ENCODE measurements at places on chromosomes 2 and 18.
A peak's percentile ranks its signal among the peaks of the same experiment; 100 is the strongest.

DNA sequence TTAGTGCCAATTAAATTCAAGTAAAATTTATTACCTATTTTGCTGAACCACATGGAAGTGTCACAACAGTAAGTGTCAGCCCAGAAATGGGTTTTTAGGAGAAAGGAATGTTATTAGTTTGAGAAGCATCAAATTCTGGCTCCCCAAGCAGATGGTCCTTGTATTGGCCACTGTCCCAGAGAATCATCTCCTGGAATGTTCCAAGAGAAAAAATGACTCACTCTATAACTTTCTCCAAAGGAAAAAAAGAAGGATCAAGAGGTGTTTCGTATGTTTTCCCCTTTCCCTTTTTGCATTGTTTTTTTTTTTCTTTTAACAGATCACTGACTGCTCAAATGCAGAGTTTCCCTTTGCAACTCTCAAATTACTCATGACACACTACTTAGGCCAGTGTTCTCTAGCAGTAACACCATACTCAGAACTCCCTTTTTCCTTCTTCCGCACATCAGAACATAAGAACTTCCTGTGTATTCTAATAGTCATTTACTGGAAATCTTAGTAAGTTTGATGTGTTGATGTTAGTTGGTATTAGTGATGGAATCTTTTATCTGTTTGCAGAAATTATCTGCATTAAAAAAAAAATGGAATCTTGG, 390.3 kb downstream of the GPD2 start:
- no peak for DNase-seq

DNA sequence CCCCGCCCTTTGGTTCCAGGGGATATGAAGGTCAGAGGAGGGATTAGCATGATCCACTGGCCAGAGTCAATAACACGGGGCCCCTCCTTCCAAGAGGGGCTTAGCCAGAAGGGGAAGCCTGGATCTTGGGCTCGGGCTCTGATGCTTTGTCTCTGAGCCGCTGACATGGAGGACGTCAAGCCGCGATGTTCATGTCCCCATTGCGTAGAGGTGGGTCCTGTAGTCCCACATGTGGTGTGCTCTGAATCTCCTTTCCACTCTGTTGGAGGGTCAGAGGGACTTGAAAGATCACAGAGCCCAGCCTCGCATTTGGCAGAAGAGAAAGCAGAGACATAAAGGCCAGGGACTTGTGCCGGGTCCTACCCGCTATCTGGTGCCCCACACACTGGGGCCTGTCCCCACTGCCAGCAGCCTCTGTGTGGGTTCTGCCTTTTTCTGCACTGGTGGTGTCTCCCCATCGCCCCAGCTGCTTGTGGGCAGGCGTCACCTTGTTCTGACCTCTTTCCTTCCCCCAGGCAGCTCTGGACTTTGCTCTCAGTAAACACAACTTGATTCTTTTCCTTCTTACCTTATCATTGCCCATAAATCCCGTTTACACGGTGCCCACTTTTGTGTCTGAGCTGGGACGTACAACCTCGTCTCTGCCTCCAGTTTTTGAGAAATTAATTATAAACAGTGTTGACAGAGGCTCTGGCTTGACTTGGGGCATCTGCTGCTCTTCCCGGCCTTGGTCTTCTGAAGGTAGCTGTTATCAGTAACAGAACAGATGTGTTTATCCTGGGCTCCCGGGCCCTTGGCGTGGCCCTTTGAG, 48.8 kb downstream of the SH3BP4 start:
- DNase-seq: no peak

GRCh38 chr2:212328712-212329496, 209.7 kb downstream of the ERBB4 start:
- no peak for DNase-seq

DNA sequence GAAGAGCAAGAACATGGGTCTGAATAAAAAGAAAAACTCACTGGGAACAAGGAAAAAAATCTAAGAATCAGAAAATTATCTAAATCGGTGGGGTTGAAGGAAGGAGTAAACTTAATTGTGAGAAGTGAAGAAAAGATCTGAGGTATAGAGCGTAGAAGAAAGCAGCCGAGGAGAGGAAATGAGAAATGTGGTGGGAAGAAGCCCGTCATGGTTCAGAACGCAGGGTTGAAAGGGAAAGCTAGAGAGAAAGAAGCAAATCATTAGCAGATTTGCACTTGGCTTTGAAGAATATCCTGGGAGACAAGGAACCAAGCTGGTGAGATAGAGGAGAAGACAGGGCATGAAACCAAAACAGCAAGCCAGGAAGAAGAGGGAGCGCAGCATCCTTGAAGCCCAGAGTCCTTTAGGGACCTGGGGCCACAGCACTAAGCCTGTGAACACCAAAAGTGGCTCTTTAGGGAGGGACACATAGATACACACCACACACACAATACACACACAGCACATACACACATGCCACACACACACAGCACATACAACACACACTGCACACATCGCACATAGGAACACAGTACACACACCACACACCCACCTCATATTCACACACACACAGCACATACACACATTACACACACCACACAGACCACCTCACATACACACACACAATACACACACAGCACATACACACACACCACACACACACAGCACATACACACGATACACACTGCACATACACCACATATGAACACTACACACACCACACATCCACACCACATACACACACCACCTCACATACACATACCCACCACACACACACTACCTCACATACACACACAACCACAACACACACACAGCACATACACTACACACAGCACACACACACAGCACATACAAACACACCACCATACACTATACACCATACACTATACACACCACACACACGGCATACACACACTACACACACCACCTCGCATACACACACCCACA, 274.6 kb downstream of the ETAA1 start:
- DNase-seq: no peak

DNA sequence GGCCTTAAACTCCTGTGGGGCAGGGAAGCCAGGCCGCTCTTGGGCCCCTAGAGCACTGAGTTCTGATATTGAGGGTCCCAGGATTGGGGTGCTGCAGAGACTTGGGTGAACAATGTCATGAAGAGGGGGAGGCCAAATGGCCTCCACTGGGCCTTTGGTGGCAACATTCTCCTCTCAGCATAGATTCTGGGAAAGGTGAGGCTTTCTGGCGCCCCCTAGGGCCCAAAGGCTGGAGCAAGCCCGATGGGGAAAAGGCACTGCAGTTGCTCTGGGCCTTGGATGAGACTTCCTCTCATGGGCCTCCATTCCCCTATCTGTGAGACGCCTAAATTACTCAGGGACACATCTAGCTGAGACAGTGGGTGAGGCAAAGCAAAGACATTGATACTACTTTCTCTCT, 84.8 kb downstream of the ACAA2 start:
- peak; percentile 25 for DNase-seq

DNA sequence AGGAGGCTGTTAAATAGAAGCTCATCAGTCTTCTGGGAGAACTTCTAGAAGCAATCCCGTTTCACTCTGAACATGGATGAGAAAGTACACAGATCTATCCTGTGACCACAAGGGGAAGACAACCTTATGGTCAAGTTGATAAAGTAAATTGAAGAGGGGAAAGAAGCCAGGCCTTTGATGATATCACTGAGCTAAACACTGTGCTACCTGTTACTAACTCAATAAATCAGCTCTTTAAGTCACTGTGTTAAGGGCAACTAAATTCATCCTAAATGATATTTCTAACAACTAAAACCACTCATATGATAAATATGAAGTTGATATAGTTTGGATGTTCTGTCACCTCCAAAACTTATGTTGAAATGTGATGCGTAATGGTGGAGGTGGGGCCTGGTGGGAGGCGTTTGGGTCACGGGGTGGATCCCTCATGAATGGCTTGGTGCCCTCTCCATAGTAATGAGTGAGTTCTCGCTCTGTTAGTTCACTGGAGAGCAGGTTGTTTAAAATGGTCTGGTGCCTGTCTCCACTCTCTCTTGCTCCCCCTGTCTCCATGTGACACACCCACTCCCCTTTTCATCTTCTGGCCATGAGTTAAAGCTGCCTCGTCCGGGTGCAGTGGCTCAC, 23.6 kb downstream of the OLA1 start:
- no peak for DNase-seq

DNA sequence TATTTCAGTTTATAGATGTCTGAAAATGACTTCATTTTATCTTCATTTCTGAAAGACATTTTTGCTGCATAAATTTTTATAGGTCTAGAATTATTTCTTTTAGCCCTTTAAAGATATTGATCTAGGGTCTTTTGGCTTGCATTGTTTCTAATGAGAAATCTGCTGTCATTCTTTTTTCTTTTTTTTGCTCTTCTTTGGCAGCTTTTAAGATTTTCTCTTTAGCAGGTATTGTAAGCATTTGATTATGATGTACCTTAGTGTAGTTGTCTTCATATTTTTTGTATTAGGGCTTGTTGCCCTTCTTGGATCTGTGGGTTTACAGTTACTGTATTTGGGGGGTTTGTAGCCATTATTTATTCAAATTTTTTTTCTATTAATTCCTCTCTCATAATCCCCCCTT, 66.0 kb upstream of the IL1R1 start:
- DNase-seq: no peak

GRCh38 chr2:229775614-229776313, 61.4 kb upstream of the DNER start:
- no peak for DNase-seq

- DNase-seq: no peak
Observed at GRCh38 chr2:233928594-233929351, 11.6 kb downstream of the TRPM8 start.

DNA sequence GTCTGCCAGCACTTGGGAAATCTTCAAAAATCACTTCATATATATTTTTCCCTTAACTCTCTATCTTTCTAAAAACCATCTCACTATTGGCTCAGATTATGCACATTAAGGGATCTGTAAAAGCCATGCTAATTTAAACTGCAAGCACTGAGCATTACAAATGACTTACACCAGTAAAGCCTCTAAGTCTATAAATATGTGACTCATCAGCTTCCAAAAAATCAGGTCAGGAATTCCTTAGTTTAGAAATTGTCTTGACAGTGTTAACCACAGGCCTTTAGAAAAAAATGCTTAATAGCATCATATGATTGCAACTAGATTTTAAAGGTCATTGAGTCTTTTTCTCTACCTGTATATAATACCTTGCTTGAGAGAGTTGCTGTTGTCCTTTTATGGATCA, 1113.6 kb upstream of the PIK3C3 start:
- DNase-seq: no peak

DNA sequence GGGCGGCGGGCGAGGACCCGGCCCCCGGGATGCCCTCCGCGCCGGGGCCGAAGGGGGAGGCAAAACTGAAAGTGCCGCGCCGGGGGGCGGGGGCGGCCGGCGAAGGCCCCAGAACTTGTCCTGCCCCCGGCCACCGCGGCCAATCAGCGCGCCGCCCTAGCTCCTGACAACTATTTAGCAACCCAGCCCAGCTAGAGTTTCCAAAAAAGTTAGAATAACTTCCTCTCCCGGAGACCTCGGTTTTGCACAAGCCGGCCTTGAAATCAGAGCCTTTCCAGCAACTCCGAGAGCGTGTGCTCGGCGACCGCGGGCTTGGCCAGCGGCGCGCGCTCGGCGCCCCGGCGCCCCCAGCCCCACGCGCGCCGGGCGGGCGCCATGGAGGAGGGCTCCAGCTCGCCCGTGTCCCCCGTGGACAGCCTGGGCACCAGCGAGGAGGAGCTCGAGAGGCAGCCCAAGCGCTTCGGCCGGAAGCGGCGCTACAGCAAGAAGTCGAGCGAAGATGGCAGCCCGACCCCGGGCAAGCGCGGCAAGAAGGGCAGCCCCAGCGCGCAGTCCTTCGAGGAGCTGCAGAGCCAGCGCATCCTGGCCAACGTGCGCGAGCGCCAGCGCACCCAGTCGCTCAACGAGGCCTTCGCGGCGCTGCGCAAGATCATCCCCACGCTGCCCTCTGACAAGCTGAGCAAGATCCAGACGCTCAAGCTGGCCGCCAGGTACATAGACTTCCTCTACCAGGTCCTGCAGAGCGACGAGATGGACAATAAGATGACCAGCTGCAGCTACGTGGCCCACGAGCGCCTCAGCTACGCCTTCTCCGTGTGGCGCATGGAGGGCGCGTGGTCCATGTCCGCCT, at the start of gene TWIST2:
Gene TWIST2, plus strand, starts transcription at position 245 of the 850 bp plus-strand sequence. Its CDS starts 131 bp downstream, at position 376.
- DNase-seq: no peak

DNA sequence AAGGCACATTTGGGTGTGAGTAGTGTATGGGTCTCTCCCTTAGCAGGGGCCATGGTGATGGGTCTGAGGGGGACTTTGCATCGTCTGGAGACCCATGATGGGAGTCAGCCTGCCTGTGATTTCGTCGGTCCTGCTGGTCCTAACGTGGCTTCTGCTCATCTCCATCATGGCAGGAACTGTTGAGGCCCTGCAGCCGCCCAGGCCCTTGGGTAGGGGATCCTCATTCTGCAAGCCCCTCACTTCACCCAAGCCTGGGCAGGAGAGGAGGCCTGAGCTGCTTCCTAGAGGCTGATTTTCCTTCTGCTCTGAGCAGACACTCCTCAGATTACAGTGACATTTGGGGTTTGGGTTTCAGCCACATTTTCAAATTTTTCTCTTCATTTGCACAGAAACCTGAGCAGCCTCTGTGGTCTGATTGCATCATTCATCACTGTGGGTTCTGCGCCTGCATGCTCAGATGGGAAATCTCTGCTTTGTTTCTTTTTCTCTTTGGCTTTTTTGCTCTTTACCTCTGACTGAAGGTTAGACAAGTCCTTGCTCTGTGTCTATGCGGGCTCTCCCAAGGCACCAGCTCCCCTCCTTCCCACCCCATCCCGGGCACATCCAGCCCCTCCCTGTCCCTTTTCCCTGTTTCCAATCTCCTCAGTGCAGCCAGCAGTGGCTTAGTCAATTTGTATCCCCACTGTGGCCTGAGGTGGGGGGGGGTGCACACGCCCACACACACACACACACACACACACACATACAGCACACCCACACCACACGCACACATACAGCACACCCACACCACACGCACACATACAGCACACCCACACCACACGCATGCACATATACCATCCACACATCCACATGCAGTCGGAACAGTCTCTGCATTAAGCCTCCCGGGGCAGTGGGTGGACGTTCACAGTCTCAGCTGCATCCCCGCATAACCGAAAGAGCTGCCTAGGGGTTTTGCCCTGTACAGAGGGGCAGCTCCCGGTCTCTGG, 305.4 kb upstream of the HS6ST1 start:
- DNase-seq: no peak

DNA sequence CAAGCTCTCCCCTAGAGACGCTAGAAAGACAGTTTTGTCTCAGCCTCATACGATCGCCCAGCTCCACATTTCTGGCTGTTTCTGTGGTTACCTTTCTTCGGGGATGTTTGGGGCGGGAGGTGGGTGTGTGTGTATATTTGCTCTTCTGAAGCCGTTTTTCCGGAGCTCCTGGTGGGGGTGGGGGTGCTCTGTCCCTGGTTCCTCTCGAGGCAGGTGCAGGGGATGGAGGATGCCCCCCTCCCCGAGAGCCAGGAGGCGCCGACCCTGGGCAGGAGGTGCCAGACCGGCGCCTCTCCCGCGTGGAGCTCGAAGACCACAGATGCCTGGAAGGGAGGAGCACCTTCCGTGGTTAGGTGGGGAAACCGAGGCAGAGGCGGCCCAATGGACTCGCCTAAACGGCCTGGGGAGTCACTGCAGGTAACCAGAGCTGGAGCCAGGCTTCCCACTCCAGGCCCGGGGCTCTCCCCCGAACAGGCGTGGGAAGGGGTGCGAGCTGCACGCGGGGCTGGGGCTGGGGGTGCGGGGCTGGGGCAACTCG, 694 bp upstream of the HPCAL1 start:
- no peak for DNase-seq
